ENCODE measurements at places on chromosomes 1 and 21.

- no peak for DNase-seq
Observed at GRCh38 chr1:163927493-163927892, 605.7 kb downstream of the NUF2 start.

GRCh38 chr1:84780000-84780716 lies 89.9 kb upstream of the SSX2IP start:
- DNase-seq, result no peak

DNA sequence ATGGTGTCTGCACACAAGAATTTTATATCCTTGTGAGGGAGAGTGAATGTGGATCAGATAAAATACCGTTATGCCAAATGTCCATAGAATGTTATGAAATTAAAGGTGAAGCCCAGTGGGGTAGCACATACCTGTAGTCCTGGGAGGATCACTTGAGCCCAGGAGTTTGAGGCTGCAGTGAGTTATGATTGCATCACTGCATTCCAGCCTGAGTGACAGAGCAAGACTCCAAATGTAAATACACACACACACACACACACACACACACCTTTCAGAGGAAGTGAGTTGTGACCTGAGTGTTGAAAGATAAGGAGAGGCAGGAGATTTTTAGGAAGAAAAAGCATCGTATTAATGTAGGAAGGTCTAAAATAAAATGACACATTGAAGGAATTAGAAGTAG lies 28.1 kb upstream of the ZYG11A start:
- no peak for DNase-seq

GRCh38 chr1:29094954-29095353 lies 28.7 kb downstream of the TMEM200B start:
- no peak for DNase-seq
